H9 (cell line): ENCODE measurements at places on chromosomes 4 and X.
A peak's percentile ranks its signal among the peaks of the same experiment; 100 is the strongest.

DNA sequence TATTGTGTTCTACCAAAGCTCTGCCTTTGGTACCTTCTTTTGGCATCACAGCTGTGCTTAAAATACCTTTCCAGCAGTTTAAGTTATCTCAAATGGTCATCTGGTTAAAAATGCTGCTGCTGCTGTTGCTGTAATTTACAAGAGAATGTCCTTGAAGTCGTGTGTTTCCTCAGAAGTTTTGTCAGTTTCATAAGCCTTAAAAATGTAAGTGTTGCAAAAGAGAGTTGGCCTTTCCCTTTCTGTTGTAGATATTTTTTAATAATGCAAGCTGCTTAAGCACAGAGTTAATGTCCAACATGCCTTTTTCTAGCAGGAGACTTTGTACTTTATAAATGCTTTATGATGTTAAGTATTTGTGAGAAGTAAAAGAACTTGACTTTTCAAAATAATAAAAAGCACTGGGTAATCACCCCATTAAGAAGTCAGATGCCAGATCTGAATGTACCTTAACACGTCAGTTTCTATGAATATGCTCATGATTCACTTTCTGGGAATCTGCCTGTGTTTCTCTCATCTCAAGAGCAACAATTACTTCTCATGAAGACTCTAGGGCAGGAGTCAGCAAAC is 35.3 kb upstream of the TENM3 start:
- H3K27me3 ChIP-seq = no peaks in the 10 kb centered on the region
- H3K4me3 ChIP-seq = no peak overlapping the region
- no peak overlapping the region for H3K27ac ChIP-seq
- peaks cover 2% of the 10 kb centered on the region; the same call in 1 of the 2 replicates for H3K36me3 ChIP-seq
- no peak for DNase-seq

GRCh38 chr4:147586637-147587036 is 30.6 kb upstream of the TMEM184C start:
- no peak overlapping the region for H3K27ac ChIP-seq
- no peak overlapping the region for H3K4me3 ChIP-seq
- peaks cover 2% of the 10 kb centered on the region for H3K4me1 ChIP-seq
- H3K27me3 ChIP-seq = no peaks in the 10 kb centered on the region
- H3K36me3 ChIP-seq = peaks cover 9% of the 10 kb centered on the region

DNA sequence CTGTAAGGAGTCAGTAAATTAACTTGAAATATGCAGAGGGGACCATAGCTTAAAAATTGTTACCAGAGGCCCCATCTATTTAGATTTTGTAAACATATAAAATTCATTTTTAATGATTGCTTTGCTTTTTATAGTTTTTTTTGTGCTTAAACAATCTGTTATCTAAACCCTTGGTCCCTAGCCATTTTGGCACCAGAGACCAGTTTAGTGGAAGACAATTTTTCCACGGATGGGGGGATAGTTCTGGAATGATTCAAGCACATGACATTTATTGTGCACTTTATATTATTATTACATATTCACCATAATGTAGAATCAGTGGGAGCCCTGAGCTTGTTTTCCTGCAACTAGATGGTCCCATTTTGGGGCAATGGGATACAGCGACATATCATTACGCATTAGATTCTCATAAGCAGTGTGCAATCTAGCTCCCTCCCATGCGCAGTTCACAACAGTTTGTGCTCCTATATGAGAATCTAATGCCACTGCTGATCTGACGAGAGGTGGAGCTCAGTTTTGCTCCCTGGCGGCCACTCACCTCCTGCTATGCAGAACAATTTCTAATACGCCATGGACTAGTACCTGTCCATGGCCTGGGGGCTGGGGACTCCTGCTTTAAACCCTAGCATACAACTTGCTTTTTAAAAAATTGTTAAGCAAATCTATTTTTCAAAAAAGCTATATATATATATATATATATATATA is 5.9 kb downstream of the ZXDA start:
- peaks cover 3% of the 10 kb centered on the region; the same call in 1 of the 2 replicates for H3K36me3 ChIP-seq
- H3K4me3 ChIP-seq = no peak overlapping the region
- no peak for DNase-seq
- no peaks in the 10 kb centered on the region for H3K27me3 ChIP-seq
- H3K4me1 ChIP-seq = no peaks in the 10 kb centered on the region

- H3K27ac ChIP-seq = no peak overlapping the region
- H3K27me3 ChIP-seq = peaks cover 35% of the 10 kb centered on the region
- no peaks in the 10 kb centered on the region for H3K4me1 ChIP-seq
- H3K36me3 ChIP-seq = no peaks in the 10 kb centered on the region
- no peak overlapping the region for H3K4me3 ChIP-seq
These were observed 6.3 kb upstream of the SGMS2 start for GRCh38 chr4:107818301-107818910.

DNA sequence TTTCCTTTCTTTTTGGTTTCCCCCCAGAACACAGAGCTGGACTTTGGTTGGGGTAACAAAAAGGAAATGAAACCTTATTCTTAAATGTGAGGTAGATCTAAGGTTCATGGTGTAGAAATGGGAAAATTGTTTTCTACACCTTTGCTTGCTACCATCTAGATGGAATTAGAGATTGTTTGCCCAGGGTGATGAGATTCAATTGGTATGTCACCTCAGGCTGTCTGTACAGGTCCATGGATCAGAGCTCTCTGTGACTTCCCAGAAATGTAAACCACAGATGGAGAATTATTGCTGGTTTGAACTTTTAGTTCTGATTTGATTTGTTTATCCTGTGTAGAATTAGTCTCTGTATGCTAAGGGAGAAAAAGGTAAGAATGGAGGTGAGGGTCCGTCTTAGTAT is 146.7 kb downstream of the PCDH7 start:
- H3K36me3 ChIP-seq = no peaks in the 10 kb centered on the region
- no peak for DNase-seq
- H3K4me1 ChIP-seq = no peaks in the 10 kb centered on the region
- no peak overlapping the region for H3K27ac ChIP-seq
- H3K4me3 ChIP-seq = no peak overlapping the region

GRCh38 chrX:45719751-45720501 is 519.2 kb upstream of the DIPK2B start:
- no peak overlapping the region for H3K27ac ChIP-seq
- no peak overlapping the region for H3K4me3 ChIP-seq
- 0 out of 2 replicates have a peak, but pooled peaks cover 7% of the 10 kb centered on the region for H3K4me1 ChIP-seq
- no peaks in the 10 kb centered on the region for H3K36me3 ChIP-seq
- DNase-seq = no peak
- no peaks in the 10 kb centered on the region for H3K27me3 ChIP-seq

GRCh38 chrX:19729761-19730160 is 157.6 kb downstream of the SH3KBP1 start:
- H3K27me3 ChIP-seq = no peaks in the 10 kb centered on the region
- no peak overlapping the region for H3K27ac ChIP-seq
- H3K4me1 ChIP-seq = no peaks in the 10 kb centered on the region
- DNase-seq = no peak
- no peaks in the 10 kb centered on the region for H3K36me3 ChIP-seq
- H3K4me3 ChIP-seq = no peak overlapping the region

DNA sequence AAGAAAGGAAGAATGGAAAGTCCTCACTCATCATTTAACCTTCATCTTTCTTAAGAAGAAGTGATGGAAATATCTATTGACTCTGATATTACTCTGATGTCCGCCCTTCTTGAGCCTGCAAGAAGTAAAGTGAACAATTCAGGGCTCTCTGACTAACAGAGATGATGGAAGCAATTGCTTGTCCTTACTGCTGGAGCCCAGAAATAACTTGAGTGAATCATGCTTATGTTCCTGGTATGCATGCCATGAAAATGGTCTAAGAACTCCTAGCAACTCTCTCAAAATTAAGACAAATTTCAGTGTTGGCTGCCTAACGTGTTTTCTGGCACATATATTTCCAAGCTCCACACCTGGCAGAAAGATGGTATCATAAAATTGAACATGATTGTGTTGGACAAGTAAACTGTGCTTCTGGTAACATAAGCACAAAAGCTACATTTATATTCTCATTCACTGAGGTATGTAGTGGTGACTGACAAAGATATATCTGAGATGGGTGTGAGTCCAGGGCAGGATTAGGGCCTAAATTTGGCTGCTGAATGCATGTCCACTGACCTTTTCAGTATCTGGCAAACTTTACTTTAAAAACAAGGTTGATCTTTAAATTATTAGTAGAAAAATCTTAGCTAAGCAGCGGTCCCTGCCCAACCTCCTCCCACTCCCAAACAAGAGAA is 109.2 kb upstream of the OTUD4 start:
- H3K27me3 ChIP-seq = no peaks in the 10 kb centered on the region
- no peak overlapping the region for H3K4me3 ChIP-seq

DNA sequence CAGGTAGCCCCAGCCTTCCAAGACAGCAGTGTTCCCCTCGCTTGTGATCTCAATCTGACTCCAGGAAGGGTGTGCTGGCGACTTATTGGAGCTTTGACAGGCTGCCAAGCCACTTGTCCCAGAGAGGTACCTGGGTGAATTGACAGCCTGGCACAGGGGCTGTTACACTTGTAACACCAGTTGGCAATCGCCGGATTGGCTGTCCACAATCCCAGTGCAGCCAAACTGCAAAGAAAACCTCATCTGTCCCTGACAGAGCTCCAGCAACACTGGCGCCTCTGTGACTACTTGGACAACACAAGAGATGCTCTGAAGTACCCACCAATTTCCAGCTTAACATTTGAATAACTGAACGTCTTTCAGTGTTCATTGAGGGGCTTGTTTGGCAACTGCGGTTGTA is 76.8 kb upstream of the PRPS1 start:
- no peaks in the 10 kb centered on the region for H3K27me3 ChIP-seq
- H3K27ac ChIP-seq = no peak overlapping the region
- H3K4me3 ChIP-seq = no peak overlapping the region

DNA sequence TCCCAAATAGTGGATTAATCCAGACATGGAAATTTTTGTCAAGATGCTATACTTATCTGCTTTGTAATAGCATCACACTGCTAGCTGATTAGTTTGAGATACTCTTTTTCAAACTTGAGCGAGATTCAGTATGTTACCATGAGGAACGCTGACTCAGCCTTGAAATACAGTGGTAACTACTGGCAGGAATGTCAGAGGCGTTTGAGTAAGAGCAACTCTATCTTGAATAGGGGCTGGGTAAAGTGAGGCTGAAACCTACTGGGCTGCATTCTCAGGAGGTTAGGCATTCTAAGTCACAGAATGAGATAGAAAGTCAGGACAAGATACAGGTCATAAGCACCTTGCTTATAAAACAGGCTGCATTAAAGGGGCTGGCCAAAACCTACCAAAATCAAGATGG is 2519.6 kb downstream of the ARAP2 start:
- no peaks in the 10 kb centered on the region for H3K4me1 ChIP-seq
- H3K36me3 ChIP-seq = no peaks in the 10 kb centered on the region
- H3K4me3 ChIP-seq = no peak overlapping the region
- H3K27me3 ChIP-seq = no peaks in the 10 kb centered on the region
- no peak for DNase-seq

- H3K4me3 ChIP-seq = no peak overlapping the region
- H3K27ac ChIP-seq = no peak overlapping the region
- DNase-seq = no peak
- no peaks in the 10 kb centered on the region for H3K4me1 ChIP-seq
These were observed 23.2 kb upstream of the TSPAN7 start for GRCh38 chrX:38538134-38538533.

DNA sequence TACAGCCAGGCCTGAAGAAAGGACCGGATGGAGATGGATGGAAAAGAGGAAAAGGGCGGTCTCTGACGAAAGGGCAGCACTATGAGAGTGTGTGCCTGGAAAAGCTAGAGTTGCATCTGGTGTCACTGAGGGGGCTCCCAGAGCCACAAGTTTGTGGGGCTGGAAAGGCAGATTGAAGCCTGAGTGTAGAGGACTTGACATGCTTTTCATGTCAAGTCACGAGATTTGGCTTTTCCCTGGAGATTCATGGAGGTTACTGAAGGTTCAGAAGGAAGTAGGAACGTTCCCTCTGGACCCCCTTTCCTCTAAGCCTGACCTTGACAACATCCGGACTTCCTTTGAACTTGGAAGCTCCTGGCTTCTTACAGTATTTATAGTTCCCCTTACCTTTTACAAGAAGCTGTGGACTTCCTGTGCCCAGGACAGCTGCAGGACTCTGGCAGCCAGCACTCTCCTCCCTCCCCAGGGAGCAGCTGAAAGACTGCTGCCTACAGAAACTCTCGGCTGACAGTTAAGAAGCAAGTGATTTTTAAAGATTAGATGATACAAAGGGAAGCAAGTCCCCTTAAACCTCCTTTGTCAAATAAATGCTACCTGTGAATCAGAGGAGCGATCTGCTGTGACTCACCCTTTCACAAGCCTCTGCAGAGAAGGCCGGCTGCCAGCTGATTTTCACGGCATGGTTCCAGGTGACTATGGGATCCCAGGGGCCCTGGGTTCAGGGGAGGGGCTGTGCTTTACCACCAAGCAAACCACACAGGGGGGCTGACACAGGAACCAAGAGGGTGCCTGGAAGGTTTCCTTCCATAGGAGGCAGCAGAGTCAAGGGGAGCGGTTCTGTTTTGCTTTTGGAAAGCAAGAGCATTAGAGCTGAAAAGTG is 72.9 kb upstream of the STIM2 start:
- no peaks in the 10 kb centered on the region for H3K4me1 ChIP-seq
- DNase-seq = peak; percentile 70
- H3K27me3 ChIP-seq = no peaks in the 10 kb centered on the region
- H3K36me3 ChIP-seq = no peaks in the 10 kb centered on the region
- no peak overlapping the region for H3K27ac ChIP-seq

GRCh38 chr4:153159016-153159415 is 45.2 kb upstream of the TRIM2 start:
- no peak overlapping the region for H3K4me3 ChIP-seq
- H3K36me3 ChIP-seq = no peaks in the 10 kb centered on the region
- H3K27ac ChIP-seq = no peak overlapping the region
- no peaks in the 10 kb centered on the region for H3K4me1 ChIP-seq
- DNase-seq = no peak

DNA sequence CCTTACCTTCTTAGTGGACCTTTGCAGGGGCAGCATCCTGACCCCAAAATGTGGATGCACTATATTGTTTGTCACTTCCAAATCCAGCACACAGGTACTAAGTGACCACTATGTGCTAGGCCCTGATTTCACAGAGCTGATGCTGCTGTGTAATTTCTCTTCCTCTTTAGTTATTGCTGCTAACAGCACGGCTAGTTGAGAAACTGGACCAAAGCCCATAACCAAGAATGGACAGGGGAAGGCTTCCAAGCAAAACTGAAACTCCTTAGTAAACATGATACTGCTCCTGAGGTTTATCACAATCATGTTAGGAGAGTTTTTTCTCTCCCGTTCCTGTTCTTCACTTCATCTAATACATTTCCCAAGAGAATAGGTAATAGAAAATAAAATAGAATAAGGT is 172.9 kb upstream of the TTC29 start:
- no peak overlapping the region for H3K4me3 ChIP-seq
- H3K36me3 ChIP-seq = peaks cover 4% of the 10 kb centered on the region; the same call in 2 of the 3 replicates
- no peaks in the 10 kb centered on the region for H3K27me3 ChIP-seq
- H3K27ac ChIP-seq = no peak overlapping the region
- DNase-seq = no peak
